Sciatic nerve (tissue), 2 donors: ENCODE measurements at places on chromosomes 13 and 19.
A peak's percentile ranks its signal among the peaks of the same experiment; 100 is the strongest.

GRCh38 chr13:99041788-99042187 lies 63.9 kb upstream of the DOCK9 start:
- DNase-seq = no peak

DNA sequence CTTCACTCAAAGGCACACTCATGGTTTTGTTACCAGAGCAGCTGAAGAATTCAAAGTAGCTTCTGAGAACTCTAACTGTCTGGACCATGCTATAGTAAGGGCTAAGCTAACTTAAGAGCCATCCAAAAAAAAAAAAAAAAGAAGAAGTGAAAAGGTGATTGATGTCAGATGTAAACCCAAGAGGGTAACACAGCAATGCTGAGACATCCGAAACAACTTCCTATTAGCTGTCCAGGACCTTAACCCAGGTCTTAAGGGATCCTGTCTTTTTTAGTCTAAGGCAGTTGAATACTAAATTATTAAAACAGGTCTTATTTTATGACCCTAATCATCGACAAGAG lies 11.2 kb upstream of the RAB20 start:
- DNase-seq = no peak

DNA sequence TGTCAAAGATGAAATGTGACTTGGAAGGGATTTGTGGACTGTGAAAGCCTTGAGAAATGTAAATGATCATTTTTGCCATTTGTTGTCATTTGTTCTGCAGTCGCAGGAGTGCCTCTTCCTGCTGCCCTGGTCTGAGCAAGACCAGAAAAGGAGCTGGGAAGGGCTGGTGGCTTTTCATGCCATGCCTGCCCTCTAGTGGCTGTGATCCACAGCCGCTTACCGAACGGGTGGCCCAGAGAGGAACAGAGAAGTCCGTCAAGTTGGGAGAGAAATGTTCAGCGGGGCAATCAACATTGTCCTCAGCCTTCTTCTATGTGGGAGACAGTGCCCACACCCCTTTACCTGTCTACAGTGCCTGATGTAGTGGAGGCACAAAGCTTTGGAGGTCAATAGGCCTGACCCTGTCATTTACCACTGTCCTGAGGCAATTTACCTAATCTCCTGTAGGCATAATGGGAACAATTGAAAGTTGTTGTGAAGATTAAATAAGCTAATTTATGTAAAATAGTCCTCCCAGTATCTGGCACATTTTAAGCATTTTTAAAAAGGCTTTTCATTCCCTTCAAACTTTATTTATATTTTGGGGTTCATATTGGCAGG lies 224.5 kb downstream of the B3GLCT start:
- peak; percentile 77 for DNase-seq

DNA sequence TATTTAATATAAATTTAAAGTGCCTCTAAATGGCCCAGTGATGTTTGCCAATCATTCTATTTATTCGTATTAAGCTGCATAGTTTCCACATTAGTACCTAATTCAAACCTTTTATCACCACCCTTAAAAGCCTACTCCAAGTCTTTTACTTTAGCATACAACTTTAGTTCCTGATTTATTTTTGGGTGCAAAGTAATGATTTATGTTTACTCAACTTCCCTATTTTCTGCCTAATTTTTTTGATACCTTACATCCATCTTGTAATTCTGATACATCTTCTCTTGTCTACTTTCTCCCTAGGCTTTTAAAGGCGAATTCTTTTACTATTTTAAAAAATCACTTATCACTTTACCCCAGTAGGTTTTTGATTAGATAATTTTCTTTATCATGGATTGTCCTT lies 2651.1 kb upstream of the PCDH20 start:
- DNase-seq = no peak

- DNase-seq = no peak
Measured at GRCh38 chr19:31372246-31372781, 23.1 kb upstream of the TSHZ3 start.

DNA sequence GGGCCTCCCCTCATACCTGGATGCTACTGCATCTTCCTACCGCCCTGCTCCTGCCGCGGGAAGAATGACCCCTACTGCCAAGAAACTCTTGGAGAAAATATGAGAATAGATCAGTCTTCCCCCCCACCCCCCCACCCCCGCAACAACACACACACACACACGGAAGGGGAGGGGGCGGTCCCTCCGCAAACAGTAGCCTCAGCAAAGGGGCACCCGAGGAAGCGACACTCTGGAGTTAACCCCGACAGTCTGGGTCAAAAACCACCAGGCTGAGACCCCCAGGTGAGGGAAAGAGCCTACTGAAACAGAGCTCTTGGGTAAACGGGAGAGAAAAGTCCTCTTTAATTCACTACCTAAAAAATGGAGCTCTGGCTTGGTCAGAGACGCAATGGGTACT lies 1.2 kb downstream of the MED26 start:
- DNase-seq = no peak

GRCh38 chr13:24864579-24864978 lies 100.6 kb downstream of the RNF17 start:
- no peak for DNase-seq

DNA sequence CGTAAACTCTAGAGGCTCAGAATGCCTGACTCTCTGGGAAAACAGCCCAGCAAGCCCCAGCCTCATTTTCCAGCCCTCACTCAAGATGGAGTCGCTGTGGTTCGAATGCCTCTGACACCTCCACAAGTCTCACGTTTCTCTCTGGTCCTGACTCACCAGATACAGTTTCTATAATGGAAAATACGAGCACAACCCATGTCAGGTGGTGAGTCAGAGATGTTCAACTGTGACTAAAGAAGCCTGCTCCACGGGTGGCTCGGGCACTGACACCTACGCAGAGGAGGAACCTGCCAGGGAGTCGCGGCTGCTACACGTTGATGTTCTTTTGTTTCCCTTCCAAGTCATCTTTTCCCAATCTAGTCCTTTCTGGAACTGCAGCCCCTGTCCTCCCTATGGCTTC lies 87.1 kb upstream of the STK24 start:
- DNase-seq = no peak

DNA sequence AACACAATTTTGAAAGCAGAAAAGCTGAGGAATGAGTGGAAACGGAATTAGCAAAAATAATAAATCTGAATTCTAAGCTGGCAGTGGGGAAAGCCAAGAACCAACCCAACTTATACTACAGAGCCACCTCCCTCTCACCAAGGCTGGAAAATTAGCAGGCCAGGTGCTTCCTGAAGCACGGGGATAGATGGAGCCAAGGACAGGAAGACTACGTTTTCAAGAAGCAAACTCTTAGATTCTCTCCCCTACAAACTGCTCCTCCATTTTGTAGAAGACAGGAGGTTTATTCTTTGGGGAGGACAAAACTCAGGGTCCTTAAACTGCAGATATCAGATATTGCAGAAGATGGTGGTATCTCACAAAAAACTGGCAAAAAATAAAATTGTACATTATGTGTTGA lies 8.8 kb downstream of the CCDC70 start:
- no peak for DNase-seq

DNA sequence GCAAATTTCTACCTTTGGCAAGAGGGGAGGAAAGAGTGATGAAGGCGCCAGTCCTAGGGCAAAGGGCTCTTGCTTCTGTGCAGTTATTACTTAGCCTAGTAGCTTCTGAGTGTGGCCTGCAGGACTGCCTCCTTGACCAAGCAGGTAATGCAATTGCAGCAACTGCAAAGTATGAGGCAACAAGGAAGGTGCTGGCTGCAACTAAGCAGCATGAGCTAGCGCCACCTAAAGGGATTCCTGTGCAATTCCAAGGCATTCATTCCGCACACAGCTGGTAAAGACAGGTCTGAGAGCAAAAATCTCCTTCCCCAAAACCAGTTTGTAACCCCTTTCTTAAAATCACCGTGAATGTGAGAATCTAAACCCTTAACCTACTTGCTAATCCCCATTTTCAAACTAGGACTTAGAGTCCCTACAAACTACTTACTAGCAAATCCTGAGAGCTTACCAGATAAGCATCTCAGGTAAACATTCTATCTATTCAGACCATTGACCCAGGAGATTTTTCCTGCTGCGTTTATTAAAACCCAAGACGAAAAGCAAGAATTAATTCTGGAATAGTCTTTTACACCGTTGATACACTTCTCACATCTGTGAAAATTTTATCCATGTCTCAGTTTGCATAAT lies 62.9 kb downstream of the DCT start:
- DNase-seq = no peak

DNA sequence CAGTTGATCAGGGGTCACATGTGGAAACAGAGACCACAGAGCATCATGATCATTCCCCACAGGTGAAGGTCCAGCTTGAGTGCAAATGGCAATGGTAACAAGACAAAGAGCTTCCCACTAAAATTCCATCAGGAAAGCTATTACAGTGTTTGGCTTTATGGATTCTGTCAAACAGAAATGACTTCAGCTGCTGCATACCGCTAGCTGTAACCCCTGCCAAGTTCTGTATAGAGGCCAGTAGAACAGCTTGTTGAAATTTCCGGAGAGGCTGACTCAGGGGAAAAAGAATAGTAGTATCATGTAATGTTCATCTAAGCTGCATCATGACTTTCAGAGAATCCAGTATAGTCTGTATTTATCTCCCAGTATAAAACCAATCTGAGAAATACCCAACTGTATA lies 1704.7 kb downstream of the SLITRK5 start:
- no peak for DNase-seq

- DNase-seq = no peak
Measured at GRCh38 chr13:90302107-90302506, 1045.4 kb upstream of the MIR17HG start.

GRCh38 chr13:49357694-49358093 lies 86.2 kb downstream of the CAB39L start:
- DNase-seq = no peak
